Fibroblast of mammary gland (primary cell): ENCODE measurements at places on chromosomes 3 and 15.

GRCh38 chr3:15794842-15795650 is 2.7 kb downstream of the ANKRD28 start:
- DNase-seq = no peak

DNA sequence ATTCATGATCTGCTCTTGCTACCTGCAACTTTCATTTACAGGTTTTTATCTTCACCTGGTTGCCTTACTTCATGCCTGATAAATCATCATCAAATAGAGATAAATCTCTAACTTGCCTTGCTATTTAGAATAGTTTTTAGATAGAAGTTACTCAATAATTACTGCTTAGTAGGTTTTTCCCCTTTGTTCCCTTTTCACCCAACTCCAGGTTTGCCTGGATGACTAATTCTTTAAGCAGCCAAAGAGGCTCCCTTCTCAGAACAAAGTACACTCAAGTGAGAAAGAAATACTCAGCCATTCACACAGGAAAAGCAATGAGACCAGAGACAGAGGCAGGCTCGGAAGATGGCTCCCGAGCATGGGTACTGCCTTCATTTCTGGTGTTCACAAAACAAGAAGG is 268.1 kb upstream of the CRBN start:
- DNase-seq = no peak

DNA sequence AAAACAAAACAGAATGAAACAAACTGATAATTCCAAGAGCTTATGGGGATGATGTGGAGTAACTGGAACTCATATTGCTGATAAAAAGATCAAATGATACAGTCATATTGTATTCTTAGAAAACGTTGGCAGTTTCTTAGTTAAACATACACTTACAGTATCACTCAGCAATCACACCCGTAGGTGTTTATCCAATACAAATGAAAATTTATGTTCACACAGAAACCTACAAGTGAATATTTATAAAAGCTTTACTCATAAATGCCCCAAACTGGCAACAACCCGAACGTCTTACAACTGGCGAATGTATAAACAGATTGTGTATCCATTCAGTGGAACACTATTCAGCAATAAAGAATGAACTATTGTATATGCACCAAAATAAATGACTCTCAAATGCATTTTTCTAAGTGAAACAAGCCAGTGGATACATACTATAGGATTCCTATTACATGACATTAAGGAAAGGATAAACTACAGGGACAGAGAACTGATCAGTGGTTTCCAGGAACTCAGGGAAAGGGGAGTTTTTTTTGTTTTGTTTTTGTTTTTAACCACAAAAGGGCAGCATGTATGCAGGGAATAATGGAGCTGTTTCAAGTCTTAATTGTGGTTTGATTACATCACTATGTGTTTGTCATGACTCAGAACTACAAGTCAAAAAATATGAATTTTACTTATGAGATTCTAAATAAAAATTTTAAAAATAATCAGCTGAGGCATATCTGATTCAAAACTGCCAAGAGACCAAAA is 71.8 kb upstream of the NDUFB4 start:
- peak; percentile 73 for DNase-seq

GRCh38 chr3:51538115-51538458 is 432 bp upstream of the RAD54L2 start:
- peak; percentile 17 for DNase-seq

GRCh38 chr3:119600732-119601131 is 3.0 kb downstream of the PLA1A start:
- no peak for DNase-seq

GRCh38 chr3:34150992-34151391 is 352.6 kb downstream of the PDCD6IP start:
- no peak for DNase-seq
